ENCODE measurements at places on chromosomes 12 and 14.

DNA sequence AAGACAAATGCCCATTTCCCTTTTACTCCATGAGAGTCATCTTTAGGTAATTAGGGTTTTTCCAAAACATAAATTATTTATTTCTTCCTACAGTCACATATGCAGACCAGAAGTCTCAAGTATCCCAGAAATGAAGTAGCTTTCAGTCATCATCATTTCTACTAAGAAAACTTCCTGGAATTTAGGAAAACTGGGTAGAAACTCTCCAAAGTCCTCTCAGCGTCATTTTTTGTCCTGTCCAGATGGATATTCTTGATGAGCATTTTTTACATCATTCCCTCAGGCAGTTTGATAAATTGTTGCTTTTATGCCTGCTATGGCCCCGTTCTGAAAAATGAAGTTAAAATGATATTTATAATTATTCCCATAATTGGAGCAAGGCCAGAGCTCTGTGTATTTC lies 93.9 kb upstream of the DCN start:
- no peak for DNase-seq

DNA sequence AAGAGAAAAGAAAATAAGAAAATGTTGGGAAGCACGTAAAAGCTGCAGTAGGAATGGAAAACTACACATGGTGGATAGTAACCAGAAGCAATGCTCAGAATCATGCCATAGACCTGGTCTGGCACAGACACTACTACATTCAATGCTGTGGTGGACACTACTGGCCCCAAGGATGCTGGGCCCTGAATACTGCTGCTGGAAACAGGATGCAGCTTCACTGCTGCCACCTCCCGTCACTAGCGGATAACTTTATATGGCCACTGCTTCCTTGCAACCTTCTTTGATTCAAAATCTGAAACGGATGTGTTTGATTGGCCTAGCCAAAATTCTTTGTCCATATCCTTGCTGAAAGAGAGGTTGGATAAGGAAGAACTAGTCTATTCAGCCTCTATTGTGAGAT lies 30.7 kb downstream of the ADCY6 start:
- no peak for DNase-seq

- no peak for DNase-seq
Measured at GRCh38 chr12:96810477-96810876, 96.6 kb upstream of the NEDD1 start.

DNA sequence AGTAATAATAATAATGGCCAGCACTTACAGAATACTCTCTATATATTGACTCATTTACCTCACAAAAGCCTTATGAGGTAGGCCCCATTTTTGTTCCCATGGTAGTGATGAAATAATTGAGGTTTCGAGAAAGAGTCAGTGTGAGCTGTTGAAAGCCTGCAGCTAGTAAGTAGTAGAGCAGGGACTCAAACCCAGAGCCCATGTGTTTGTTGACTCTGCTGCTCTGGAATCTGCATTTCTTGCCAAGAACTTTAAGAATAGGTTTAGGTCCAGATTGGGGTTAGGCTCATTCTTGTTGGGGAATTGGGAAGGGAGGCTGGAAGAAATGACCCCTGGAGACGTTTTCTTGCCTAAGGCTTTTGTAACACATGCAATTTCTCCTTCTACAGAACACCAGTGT lies 27.9 kb downstream of the DYRK4 start:
- DNase-seq = no peak

DNA sequence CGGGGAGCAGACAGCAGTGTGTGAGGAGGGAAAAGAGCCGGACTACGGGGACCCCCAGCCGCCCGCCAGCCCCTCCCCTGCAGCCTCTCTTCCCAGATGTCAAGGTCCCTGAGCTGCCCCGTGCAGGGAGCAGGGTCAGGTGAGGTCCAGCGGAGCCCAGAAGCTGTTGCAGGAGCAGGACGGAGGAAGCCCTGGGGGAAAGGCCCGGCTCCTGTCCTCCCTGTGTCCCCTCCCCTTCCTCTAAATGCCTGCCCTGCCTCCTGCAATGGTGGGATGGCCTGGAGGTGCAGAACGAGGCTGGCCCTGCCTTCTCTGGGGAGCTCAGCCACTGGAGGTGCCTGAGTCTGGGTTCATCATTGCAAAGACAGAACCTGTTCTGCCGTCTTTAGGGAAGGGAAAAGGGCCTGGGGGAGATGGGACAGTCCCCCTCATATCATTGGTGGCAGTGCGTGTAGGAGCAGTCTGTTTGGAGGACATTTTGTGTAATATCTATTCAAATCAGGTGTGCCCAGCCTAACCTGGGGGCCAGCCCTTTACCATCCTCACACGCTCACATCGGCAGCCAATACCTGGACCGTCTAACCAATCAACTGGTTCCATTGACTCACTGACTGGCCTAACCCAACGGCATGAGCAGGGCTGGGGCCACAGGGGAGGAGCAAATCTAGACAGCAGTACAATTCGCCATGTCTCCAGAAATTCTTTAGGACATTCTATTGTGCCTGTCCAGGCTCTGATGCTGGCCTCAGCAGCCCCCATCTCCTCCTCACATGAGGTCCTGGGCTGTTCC lies 364.1 kb upstream of the SFSWAP start:
- DNase-seq = no peak

DNA sequence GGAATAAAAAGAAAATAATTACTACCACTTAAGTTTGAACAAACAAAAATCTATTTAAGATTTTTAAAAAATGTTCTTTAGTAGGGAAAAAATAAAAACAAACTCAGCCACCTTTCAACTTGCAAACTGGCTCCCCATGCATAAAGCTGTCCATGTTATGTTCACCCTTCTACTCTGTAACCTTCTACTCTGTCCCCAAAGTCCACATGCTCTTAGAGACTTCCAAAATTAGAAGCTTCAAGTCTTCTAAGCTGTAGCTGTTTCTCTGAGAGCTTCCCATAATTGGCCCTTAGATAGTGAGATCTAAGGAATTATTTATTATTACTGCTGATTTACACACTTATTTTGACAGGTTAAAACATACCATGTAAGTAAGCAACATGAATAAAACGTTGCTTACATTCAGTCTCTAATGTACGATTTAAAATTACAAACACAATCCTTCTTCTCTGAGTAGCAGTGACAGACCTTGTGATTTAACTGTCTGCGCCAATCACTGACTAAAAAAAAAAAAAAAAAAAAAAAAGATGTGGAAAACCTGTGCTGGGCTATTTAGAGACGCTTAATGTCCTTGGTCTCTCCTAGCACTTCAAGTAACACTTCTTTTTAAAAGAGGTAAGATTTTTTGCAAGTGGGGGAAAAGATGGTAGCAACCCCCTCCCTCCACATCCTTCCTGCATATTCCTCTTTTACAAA lies 28.3 kb upstream of the GRIP1 start:
- DNase-seq = no peak
